Foreskin fibroblast (primary cell): ENCODE measurements at places on chromosomes 3 and 15.
A peak's percentile ranks its signal among the peaks of the same experiment; 100 is the strongest.

- peak; percentile 40 for DNase-seq
Measured at GRCh38 chr15:81229586-81229985, 32.9 kb downstream of the IL16 start.

GRCh38 chr3:186425788-186426730 lies 64.0 kb upstream of the DGKG start:
- DNase-seq = peak; percentile 41

- no peak for DNase-seq
Measured at GRCh38 chr3:10106919-10107318, 1.1 kb downstream of the FANCD2OS start.

DNA sequence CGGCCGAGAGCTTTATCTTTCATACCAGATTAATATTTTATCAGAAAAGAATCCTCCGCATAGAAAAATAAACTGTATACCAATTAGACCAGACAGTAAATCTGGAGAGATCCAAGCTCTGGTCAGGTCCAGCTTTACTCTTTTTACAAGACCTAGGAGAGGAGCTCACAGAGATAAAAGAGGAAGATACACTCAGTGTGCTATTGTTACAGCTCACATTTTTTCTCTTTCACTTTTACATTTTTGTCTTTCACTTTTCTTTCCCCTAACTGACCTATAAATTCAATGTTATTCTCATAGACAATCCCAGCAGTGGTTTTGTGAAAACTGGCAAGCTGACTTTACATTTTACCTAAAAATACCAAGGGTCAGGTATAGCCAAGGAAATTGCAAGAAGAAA lies 55.8 kb downstream of the GUCA1C start:
- no peak for DNase-seq

GRCh38 chr3:2166552-2166951 lies 67.9 kb downstream of the CNTN4 start:
- DNase-seq = no peak

DNA sequence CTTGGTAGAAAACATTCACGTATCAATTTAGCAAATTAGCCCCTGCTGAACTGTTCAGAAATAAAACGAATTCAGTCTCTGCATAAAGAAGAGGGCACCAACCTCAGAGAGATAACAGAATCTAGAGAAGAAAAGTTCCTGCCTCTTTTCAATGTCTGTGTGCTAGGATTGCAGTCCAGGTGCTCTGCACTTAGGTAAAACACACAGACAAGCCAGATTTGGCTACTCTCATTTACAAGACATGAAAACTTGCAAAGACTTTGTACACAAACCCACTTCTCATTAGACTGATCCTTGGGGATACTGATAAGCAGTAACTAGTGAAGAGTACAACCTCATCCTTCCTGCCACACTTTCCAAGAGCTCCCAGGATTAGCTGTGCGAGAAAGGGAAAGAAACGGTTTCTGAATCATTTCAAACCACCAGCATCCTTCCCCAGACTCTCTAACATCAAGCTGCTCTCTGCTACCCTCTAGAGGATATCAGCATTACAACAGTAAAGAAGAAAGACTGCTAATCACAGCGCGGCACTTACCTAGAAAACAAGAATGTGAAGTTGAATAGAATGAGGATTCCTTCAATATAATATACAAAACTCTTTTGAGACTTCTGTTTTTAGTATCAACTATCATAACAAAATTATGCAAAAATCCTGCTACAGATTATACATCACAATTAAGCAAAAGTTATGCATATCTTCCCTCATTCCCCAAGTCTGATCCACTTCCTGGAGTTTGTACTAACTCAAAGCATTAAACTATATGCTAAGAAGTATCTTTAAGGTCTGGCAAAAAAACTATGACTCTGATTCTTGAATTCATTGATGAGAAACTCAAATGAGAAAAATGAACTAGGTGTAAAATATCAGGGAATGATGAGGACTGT lies 306.4 kb downstream of the MAGI1 start:
- peak; percentile 55 for DNase-seq

GRCh38 chr3:129289201-129289921 lies 10.7 kb downstream of the HMCES start:
- DNase-seq = peak; percentile 94

DNA sequence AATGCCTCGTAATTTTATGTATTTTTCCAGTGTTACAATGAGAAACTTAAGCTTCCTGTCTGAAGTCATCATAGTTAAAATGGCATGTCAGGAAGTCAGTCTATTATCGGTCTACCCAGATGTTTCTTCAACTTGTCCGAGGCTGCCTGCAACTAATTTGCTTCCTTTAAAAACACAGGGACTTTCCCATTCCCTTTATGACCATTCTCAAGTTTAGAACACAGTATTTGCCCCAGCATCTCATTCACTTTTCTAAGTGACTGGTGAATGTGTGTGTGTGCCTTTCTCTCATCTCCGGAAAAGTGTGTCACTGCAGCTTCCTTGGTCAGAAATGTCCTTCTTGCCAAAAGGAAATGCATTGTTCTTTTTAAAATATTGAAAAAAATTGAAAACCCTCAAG lies 466.6 kb downstream of the RAP2B start:
- DNase-seq = peak; percentile 60

DNA sequence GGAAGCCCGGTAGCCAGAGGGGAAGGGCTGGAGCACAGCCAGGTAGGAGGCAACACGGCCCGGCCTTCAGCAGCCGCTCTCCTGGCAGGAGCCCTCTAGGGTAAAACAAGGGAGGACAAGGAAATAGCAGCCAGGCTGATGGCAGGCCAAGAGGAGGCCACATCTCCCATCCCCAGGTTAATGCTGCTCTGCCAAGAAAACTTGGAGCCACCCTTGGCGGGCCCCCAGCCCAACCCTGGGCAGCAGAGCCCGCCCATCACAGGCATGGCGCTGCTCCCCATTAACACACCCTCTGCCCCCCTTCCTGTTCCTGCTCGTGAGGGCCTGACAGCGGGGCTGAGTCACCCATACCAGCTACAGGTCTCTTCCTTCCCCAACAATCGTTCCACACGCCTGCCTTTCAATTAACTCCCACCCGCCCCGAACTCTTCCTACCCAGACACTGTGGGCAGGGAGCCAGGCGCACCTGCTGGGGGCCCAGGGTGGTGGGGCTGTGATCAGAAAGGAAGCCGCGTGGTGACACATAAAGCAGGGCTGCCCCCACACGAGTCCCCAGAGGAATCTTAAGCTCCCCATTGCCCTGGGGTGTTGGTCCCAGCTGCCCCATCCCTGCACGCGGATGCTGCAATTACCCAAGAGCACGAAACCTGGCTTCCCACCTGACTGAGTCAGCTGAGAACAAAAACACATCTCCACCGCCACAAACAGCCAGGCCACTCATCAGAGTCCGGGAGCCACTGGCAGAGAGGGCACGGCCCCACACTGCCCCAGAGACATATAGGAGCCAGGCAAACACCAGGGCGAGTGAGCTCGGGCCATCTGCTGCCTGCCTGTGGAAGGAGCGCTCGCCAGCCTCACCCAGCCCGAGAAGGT lies at the start of gene C15orf62:
Gene C15orf62 (plus strand): TSS at position 707 of the 873 bp plus-strand sequence. CDS start 516 bp downstream, outside the sequence.
- peak; percentile 51 for DNase-seq

DNA sequence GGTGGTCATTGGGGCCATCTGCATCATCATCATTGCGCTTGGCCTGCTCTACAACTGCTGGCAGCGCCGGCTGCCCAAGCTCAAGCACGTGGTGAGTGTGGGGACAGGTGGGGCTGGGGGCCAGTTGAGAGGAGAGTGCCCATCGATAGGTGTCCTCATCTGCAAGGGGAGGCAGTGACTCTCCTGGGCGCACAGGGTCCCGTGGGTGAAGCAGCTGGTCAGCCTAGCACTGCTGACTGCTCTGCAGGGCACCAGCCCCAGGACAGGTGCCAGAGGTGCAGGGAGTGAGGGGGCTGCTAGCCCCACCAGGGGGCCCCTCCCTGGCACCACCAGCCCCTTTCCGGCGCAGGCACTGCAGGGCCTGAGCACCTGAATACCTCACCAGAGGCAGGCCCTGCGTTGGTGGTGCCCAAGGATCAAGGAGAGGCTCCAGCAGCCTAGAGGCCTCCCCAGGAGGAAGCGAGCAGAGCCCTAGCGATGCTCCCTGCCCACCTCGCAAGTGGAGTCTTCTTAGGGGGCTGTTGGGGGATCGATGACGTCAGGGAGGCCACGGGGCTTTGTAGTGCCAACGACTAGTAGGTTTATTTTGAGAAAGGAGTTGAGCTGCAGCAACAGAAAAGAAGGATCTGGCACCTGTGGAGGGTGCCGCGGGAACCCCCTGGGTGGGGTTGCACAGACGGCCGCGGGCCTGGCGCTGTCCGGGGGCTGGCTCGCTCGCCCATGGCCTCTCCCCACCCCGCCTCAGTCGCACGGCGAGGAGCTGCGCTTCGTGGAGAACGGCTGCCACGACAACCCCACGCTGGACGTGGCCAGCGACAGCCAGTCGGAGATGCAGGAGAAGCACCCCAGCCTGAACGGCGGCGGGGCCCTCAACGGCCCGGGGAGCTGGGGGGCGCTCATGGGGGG lies 976 bp upstream of the ABTB1 start:
- no peak for DNase-seq

- DNase-seq = peak; percentile 41
Measured at GRCh38 chr3:195411836-195412235, 31.0 kb downstream of the ACAP2 start.

DNA sequence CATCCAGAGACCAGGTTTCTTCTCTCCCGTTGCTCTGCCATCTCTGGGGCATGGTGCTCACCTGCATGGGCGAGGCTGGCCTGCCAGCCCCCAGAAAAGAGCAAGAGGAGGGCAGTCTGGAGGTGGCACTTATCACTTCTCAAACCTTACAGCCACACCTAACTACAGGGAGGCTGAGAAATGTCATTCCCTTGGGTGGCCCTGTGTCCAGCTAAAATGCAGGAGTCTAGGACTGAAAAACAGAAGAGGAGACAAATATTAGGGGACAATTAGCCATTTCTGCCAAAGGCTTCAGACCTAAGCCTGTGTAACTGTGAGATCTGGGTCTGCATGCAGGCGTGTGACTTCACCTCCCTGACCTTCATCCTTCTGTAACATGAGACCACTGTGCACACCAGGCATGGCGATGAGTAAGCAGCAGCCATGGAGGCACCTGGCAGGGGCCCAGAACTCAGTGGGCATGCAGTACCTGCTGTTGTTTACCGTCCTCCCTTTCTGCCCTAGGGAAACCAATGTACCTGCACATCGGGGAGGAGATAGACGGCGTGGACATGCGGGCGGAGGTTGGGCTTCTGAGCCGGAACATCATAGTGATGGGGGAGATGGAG lies 83.4 kb downstream of the MESD start:
- peak; percentile 16 for DNase-seq

DNA sequence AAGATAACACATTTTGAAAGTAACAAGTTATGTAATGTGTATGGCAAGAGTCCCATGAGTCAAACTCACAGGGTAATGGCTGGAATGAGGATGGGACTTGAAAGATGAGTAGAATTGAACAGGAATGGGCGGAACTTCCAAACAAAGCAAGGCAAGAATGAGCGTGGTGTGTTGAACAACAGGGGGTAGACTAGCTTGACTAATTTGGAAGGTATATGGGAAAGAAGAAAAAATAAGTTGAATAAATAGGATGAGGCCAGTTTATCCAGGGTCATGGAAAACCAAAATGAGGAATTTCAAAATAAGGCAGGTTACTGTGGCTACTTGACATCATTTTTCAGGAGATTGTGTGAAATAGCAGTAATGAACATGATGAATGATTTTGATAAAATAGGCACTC lies 2.5 kb upstream of the DPH6 start:
- peak; percentile 2 for DNase-seq

DNA sequence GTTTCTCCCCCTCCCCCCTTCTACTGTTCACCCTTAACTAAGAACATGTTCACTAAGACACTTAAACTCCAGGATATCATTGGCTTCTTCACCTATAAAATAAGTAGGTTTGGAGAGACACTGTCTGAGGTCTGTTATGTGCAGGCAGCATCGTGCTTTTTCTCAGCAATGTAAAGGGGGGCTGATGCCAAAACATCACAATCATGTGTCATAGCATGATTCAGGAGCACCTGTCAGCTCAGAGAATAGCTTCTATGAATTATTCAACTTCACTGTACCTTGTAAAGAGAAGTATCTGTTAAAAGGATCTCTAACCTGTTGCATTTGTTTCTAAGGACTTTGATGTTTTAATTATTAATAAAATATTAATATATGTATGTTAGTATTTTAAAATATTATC lies 211.4 kb upstream of the EPHA3 start:
- DNase-seq = no peak

DNA sequence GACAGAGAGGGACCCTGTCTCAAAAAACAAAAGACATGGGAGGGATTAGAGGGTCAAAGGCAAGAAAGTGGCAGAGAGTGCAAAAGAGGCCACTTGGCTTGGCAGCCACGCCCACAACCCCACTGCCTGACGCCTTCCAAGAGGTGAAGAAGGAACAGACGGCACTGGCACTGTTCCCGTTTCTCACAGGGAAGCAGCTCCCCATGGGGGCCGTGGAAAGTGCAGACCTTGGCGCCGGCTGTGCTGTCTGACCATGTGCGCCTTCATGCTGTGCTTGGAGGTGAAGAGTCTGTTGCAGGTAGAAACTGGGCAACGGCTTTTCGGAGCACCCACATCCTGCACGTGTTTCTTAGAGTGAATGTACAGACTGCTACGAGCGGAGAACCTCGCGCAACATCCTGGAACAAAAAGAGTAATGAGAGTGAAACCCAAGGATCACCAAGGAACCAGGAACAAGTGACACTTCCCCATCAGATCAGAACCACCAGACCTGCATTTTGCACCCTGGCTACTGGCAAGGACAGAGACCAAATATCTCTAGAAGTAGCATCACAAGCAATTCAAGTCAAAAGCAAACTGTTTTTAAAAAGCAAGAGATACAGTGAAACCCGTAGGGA lies 9.7 kb downstream of the ZXDC start:
- DNase-seq = no peak

- DNase-seq = peak; percentile 14
Measured at GRCh38 chr3:41304593-41304992, 105.3 kb downstream of the CTNNB1 start.

- DNase-seq = no peak
Measured at GRCh38 chr3:110015231-110015963, 678.1 kb upstream of the DPPA4 start.

DNA sequence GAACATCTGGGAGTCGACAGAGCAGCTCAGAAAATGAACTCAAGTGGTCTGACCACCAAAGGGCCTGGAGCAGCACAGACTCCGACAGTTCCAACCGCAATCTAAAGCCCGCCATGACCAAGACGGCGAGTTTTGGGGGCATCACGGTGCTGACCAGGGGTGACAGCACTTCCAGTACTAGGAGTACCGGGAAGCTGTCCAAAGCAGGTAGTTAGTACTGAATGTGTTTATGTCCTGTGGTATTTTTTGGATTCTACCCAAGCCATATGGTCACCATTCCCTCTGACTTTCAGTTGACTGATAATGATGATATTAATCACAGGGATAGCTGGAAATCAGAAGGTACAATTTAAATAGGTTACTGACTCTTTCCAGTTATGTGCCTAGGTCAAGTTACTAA lies 82.3 kb downstream of the ARPP21 start:
- peak; percentile 27 for DNase-seq

GRCh38 chr3:127734754-127735473 lies 62.2 kb downstream of the ABTB1 start:
- DNase-seq = peak; percentile 95

DNA sequence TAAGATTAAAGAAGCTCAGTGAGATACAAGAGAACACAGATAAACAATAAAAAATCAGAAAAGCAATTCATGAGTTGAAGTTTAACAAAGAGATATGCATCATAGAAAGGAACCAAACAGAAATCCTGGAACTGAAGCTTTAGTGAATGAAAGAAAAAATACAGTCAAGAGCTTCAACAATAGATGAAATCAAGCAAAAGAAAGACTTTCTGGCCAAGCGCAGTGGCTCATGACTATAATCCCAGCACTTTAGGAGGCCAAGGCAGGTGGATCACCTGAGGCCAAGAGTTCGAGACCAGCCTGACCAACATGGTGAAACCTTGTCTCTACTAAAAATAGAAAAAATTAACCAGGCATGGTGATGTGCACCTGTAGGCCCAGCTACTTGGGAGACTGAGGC lies 301.6 kb upstream of the MANF start:
- no peak for DNase-seq
